Calu3 (cell line): ENCODE measurements at places on chromosomes 2 and 18.

DNA sequence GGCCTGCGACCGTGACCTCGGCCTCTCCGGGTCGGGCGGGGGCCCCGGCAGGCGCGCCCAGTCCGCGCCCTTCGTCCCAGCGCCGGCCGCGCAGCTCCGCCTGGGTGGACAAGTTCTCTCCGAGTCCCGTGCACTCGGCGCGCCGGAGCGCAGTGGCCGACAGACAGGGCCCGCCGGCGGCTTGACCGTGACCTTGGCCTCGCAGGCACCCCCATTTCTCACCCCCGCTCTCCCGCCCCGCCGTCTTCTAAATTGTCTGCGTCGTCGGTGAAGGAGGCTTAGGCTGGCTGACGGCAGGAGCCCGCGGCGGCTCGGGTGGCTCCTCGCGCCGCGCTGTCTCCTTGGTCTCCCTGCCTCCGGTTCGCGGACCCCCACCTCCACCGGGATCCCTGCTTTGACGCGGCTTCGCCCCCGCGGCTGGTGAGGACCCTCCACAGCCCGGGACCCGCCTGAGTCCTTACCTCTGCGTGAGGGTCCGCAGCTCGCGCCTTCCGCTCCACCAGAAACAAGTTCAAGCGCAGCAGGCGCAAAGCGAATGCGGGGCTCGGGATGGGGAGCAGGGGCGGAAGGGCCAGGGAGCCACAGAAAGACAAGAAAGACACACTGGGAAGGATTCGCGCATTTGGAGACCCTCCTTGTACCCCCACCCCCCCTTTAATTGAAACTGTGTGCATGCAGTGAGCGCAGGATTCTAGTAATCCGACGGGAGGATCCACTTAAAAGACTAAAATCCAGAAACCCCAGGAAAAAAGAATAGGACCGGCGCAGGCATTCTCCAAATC is 4.0 kb downstream of the PTGR3 start:
- H3K27ac ChIP-seq: no peak overlapping the region
- H3K36me3 ChIP-seq: peaks cover 30% of the 10 kb centered on the region
- DNase-seq: no peak
- peaks cover 27% of the 10 kb centered on the region for H3K4me1 ChIP-seq
- peak overlapping the region; percentile 57 for H3K4me3 ChIP-seq

GRCh38 chr2:128797533-128797932 is 478.9 kb upstream of the HS6ST1 start:
- no peak for DNase-seq
- no peaks in the 10 kb centered on the region for H3K4me1 ChIP-seq
- H3K36me3 ChIP-seq: no peaks in the 10 kb centered on the region
- H3K4me3 ChIP-seq: no peak overlapping the region

DNA sequence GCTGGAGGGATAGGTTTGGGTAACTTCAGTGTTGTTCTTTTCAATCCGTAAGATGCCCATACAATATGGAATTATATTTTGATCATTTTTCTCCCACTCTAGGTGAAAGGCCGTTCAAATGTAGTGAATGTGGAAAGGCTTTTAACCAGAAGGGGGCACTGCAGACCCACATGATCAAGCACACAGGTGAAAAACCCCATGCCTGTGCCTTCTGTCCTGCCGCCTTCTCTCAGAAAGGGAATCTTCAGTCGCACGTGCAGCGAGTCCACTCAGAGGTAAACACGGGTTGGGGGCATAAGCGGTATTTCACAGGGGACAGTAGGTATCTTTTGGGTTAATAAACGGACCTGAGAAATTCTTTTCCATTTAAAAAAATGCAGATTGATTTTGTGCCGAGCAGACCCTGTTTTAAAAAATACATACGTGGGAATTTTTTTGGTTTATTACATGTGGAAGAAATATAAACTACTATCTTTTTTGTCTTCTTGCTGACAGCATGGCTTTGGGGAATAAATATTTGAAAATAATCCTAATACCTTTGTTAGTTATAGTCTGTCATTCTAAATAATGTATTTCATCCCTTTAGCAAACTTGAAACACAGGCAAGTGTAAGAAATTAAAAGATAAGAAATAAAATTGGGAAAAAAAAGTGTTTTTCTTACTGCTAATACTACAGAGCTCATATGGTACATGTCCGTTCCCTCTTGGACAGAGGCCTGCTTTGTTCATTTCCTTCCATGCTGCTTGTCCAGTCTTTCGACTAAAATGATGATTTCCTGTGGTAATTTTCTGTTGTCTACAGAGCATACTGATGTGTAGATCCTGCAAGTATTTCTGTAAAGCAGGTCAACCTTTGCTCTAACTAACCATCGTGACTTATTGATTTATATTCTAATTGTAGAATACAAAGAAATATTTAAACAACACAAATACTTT is 53.3 kb downstream of the ZNF236 start:
- peak; percentile 52 for DNase-seq
- peaks cover 9% of the 10 kb centered on the region for H3K4me1 ChIP-seq
- H3K27me3 ChIP-seq: no peaks in the 10 kb centered on the region
- no peak overlapping the region for H3K27ac ChIP-seq
- peaks cover 6% of the 10 kb centered on the region for H3K36me3 ChIP-seq

GRCh38 chr2:12106440-12107080 is 360.1 kb downstream of the LPIN1 start:
- H3K4me1 ChIP-seq: peaks cover 21% of the 10 kb centered on the region
- peak; percentile 64 for DNase-seq
- H3K4me3 ChIP-seq: no peak overlapping the region
- H3K27me3 ChIP-seq: peaks cover 14% of the 10 kb centered on the region
- H3K36me3 ChIP-seq: no peaks in the 10 kb centered on the region
- no peak overlapping the region for H3K27ac ChIP-seq

GRCh38 chr2:238908960-238909951 is 61.4 kb downstream of the TWIST2 start:
- H3K27me3 ChIP-seq: peaks cover 10% of the 10 kb centered on the region
- DNase-seq: no peak
- H3K36me3 ChIP-seq: no peaks in the 10 kb centered on the region

GRCh38 chr2:127586136-127586535 is 50.7 kb downstream of the MYO7B start:
- no peak overlapping the region for H3K4me3 ChIP-seq
- H3K4me1 ChIP-seq: no peaks in the 10 kb centered on the region
- no peaks in the 10 kb centered on the region for H3K36me3 ChIP-seq
- no peak overlapping the region for H3K27ac ChIP-seq
- H3K27me3 ChIP-seq: peaks cover 57% of the 10 kb centered on the region

DNA sequence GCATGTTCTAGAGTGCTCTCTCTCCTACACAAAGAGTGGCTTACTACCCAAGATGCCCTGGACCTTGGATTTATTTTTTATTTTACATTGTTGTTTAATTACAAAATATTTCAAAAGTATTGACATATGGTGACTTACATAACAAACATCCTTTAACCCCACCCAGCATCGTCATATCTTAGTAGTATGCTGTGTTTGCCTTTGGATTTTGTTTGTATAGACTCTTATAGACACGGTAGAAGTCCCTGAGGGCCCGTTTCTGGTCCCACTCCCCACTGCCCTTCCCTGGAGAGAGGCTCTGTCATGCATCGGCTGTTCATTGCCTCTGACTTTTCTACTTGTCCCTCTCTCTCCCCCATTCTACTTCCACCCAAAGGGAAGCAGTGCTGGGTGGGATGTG is 112.0 kb downstream of the ZBTB7C start:
- no peak overlapping the region for H3K27ac ChIP-seq
- no peak for DNase-seq
- H3K27me3 ChIP-seq: peaks cover 56% of the 10 kb centered on the region
- peaks cover 8% of the 10 kb centered on the region for H3K4me1 ChIP-seq

DNA sequence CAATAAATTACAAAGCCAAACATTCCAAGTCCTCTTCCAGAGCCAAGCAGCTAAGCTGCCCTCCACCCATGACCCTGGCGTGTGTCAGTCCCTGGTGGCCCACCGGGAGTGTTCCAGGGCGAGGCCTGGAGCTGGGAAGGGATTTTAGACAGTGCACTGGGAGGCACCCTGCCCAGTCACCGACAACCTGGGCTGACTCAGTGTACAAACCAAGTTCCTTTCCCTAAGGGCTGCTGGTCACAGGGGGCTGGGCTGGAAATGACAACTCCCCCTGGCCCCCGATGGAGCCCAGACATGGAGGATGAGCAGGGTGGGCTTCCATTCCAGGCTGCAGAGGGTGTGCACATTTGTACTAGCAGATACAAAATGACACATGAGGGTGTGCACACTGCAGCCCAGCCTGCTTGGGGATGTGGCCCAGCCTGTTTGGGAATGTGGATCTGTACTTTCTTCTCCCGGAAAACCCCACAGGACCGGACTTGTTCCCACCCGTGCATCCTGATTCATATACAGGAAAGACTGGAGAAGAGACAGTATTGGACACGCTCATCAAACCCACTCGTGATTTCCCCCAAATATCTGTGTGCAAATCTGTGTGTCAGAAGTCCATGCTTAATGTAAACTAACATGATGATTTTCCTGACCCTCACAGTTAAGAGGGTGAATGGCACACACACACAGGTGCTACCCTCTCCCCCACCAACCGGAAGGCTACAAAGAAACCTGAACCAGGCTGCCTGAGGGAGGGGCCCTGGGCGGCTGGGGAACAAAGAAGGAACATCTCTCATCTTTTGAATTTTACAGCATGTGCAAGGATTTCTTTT is 58.9 kb downstream of the NDUFA10 start:
- no peaks in the 10 kb centered on the region for H3K27me3 ChIP-seq
- H3K36me3 ChIP-seq: peaks cover 17% of the 10 kb centered on the region
- no peak for DNase-seq
- no peaks in the 10 kb centered on the region for H3K4me1 ChIP-seq

GRCh38 chr2:203861197-203861596 is 6.4 kb upstream of the CTLA4 start:
- H3K36me3 ChIP-seq: no peaks in the 10 kb centered on the region
- no peak for DNase-seq
- no peak overlapping the region for H3K4me3 ChIP-seq
- H3K27ac ChIP-seq: no peak overlapping the region

DNA sequence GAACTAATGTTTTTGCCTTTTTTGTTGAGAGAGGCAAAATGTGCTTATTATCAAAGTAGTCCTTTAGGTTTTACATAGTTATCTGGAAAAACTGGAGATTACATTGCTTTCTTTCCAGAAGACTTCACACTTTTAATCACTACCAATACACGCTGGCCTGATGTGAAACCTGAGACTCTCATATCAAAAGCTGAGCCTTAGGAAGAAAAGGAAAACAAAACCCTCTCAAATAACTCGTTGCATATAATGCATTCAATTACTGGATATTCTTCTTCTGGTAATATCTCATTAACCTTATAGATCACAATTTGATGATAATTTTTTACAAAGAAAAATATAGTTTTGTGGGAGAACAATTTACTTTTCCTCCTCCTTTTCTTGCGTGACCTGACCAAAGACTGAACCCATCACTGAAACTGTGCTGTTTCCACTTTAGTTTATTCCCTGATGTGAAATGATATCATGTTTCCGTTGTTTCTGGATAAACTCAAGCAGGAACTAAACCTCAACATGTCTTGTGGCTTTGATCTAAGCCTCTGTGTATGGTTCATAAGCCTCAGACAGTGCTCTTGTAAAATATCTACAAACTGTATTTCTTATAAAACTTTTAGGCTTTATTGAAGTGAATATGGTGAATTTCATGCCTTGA is 332.4 kb downstream of the GULP1 start:
- no peaks in the 10 kb centered on the region for H3K27me3 ChIP-seq
- no peak overlapping the region for H3K4me3 ChIP-seq
- H3K27ac ChIP-seq: no peak overlapping the region
- no peaks in the 10 kb centered on the region for H3K36me3 ChIP-seq
- H3K4me1 ChIP-seq: no peaks in the 10 kb centered on the region
- DNase-seq: no peak

DNA sequence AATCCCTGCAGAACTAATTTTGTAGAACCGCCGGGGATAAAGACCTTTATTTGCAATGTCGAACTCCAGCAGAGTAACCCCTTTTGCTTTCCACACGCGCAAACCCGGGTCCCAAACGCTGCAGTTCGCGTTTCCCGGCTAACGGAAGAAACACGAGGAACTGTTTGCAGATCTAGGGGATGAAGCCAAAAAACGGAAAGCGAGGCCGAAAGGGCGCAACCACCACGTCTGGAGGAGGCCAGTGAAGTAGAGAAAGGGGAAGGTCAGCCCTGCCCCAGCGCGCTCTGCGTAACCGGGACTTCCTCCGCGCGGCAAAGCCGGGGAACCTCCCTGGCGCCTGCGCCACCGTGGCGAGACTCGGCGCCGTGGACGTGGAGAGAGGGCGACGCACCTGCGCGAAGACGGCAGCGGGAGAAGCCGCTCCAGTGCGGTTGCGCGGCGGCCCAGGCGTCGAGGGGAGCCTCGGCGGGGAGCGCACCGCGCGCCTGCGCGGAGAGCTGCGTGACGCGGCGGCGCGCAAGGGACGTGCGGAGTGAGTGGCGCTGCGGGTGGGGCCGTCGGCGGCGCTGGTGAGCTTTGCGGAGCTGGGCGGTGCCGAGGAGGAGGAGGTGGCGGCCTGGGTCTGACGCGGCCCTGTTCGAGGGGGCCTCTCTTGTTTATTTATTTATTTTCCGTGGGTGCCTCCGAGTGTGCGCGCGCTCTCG is at the start of gene PPP1CB:
Gene PPP1CB, plus strand, starts transcription at position 579 of the 704 bp plus-strand sequence. CDS start 295 bp downstream, outside the sequence.
- H3K27ac ChIP-seq: peak within 1 kb of the TSS; percentile 97
- peak within 1 kb of the TSS; percentile 93 for H3K4me3 ChIP-seq
- peak; percentile 96 for DNase-seq
- H3K36me3 ChIP-seq: peaks cover 52% of the 10 kb centered on the region
- no peaks in the 10 kb centered on the region for H3K27me3 ChIP-seq
